ENCODE measurements at places on chromosomes 11 and 22.

DNA sequence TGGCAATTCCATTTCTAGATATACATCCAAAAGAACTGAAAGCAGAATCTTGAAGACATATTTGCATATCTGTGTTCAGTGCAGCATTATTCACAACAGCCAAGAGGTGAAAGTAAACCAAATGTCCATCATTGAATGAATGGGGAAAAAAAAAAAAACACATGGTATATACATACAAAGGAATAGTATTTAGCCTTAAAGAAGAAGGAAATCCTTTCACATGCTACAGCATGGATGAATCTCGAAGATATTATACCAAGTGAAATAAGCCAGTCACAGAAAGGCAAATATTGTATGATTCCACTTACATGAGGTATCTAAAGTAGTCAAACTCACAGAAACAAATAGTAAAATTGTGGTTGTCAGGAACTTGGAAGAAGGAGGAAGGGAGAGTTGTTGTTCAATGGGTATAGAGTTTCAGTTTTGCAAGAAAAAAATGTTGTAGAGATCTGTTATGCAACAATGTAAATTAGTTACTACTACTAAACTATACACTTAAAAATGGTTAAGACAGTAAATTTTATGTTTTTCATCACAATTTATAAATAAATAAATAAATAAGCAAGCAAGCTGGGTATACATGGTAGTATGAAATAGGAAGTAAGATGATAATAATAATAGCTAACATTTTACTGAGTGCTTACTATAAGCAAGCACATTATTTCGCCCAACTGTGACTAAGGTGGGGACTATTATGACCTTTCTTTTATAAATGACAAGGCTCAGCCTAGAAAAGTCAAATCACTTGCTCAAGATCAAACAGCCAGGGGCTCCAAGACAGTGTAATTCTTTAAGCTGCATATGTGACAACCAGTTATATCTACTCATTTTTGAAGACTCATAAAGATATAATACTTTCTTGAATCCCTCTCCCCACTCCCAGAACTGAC lies 50.0 kb downstream of the FAM168A start:
- no peaks in the 10 kb centered on the region for H3K27me3 ChIP-seq
- DNase-seq: no peak
- H3K4me3 ChIP-seq: no peak overlapping the region
- H3K36me3 ChIP-seq: no peaks in the 10 kb centered on the region
- no peak overlapping the region for H3K27ac ChIP-seq

GRCh38 chr22:47872761-47873535 lies 1110.5 kb downstream of the TBC1D22A start:
- H3K4me3 ChIP-seq: no peak overlapping the region
- no peaks in the 10 kb centered on the region for H3K4me1 ChIP-seq
- no peaks in the 10 kb centered on the region for H3K27me3 ChIP-seq
- H3K27ac ChIP-seq: no peak overlapping the region
- H3K36me3 ChIP-seq: no peaks in the 10 kb centered on the region

- peaks cover 7% of the 10 kb centered on the region for H3K36me3 ChIP-seq
- DNase-seq: peak; percentile 75
- peaks cover 40% of the 10 kb centered on the region for H3K4me1 ChIP-seq
Observed at GRCh38 chr22:30606455-30607299, at the start of gene TCN2. TSS of gene TCN2 (plus strand) at chr22:30607174. CDS start at chr22:30607332, 158 bp downstream.

GRCh38 chr11:1125803-1126202 lies 31.9 kb upstream of the MUC5AC start:
- no peaks in the 10 kb centered on the region for H3K27me3 ChIP-seq
- no peaks in the 10 kb centered on the region for H3K36me3 ChIP-seq
- DNase-seq: no peak
- H3K27ac ChIP-seq: no peak overlapping the region
- no peaks in the 10 kb centered on the region for H3K4me1 ChIP-seq
